ENCODE measurements at places on chromosomes 6 and 20. TPM values are rescaled to one million over a fixed set of nuclear protein-coding genes. Genes with fewer than 3 reads are reported as not detected.

The MGME1 gene
- 87.2 TPM for total RNA-seq

The DEFB124 gene
- not detected for total RNA-seq

The OPRM1 gene
- not detected for total RNA-seq

The EEF1A2 gene
- 0.54 TPM for total RNA-seq

The GDAP1L1 gene
- 1.3 TPM for total RNA-seq

The PNLDC1 gene
- total RNA-seq, result 0.06 TPM

The PDSS2 gene
- 11.6 TPM for total RNA-seq

The TBX18 gene
- total RNA-seq, result not detected

The TFAP2A gene
- 0.39 TPM for total RNA-seq

The SPATS1 gene
- total RNA-seq, result 0.25 TPM

The CCDC28A gene
- 30.2 TPM for total RNA-seq

The SLC16A10 gene
- total RNA-seq, result 4.8 TPM

The TGM3 gene
- total RNA-seq, result 0.31 TPM

The TAGAP gene
- not detected for total RNA-seq

The SOX18 gene
- total RNA-seq, result not detected

The SMPD2 gene
- total RNA-seq, result 11.5 TPM

The RAMACL gene
- 0.56 TPM for total RNA-seq

The PRPH2 gene
- 0.06 TPM for total RNA-seq

The RPL7L1 gene
- total RNA-seq, result 106 TPM

The REPS1 gene
- total RNA-seq, result 86.1 TPM

The ANKRD60 gene
- not detected for total RNA-seq

The C20orf141 gene
- total RNA-seq, result not detected

The TAPBP gene
- total RNA-seq, result 1.7 TPM

The OR12D3 gene
- total RNA-seq, result not detected

The ENPP1 gene
- total RNA-seq, result 9.7 TPM

The C4A gene
- 1.7 TPM for total RNA-seq

The RHAG gene
- total RNA-seq, result not detected

The MUC22 gene
- total RNA-seq, result not detected

All from neural progenitor cell (in vitro differentiated cells).